ENCODE measurements at places on chromosomes 5 and 9. TPM values are rescaled to one million over a fixed set of nuclear protein-coding genes. Genes with fewer than 3 reads are reported as not detected.

Gene MGAT4B
- total RNA-seq = 210 TPM

Gene PCDHGB7
- total RNA-seq = 17.3 TPM

Gene SAXO1
- total RNA-seq = under 0.01 TPM

Gene TPPP
- total RNA-seq = 0.93 TPM

Gene CCNO
- total RNA-seq = 0.40 TPM

Gene SLC6A3
- not detected for total RNA-seq

Gene PNPLA7
- total RNA-seq = 1.3 TPM

Gene SLIT3
- total RNA-seq = 42.5 TPM

Gene SOWAHA
- not detected for total RNA-seq

Data from aortic smooth muscle cell (primary cell).